ENCODE measurements at places on chromosomes 12 and 14. TPM values are rescaled to one million over a fixed set of nuclear protein-coding genes. Genes with fewer than 3 reads are reported as not detected.

The SPTB gene
- not detected for total RNA-seq

The UTP20 gene
- 11.9 TPM for total RNA-seq

The CYP27B1 gene
- total RNA-seq: 2.4 TPM

The ERBB3 gene
- 7.1 TPM for total RNA-seq

The AHNAK2 gene
- total RNA-seq: 0.06 TPM

The PIANP gene
- total RNA-seq: 1.1 TPM

The TSPAN11 gene
- total RNA-seq: not detected

The GLIPR1 gene
- 57.9 TPM for total RNA-seq

The PPP2R5E gene
- total RNA-seq: 46.5 TPM

The SYNE2 gene
- 245 TPM for total RNA-seq

The NOVA1 gene
- 0.39 TPM for total RNA-seq

The KRT73 gene
- 0.60 TPM for total RNA-seq

The CD69 gene
- 116 TPM for total RNA-seq

The CAPS2 gene
- total RNA-seq: 9.4 TPM

The CCDC177 gene
- not detected for total RNA-seq

The NOXRED1 gene
- 0.58 TPM for total RNA-seq

The CEBPE gene
- 1.8 TPM for total RNA-seq

The KRT78 gene
- total RNA-seq: not detected

Data from activated naive CD8-positive, alpha-beta T cell treated with anti-CD3 and anti-CD28 coated beads, Interleukin-2, amount 10 ng/mL, durations not matched to agents 7 days and 5 days (primary cell).